Urinary bladder (tissue), 4 donors: ENCODE measurements at places on chromosomes 16 and 17. TPM values are rescaled to one million over a fixed set of nuclear protein-coding genes. Genes with fewer than 3 reads are reported as not detected.

Gene C17orf78
- polyA plus RNA-seq, result not detected

Gene MT1H
- polyA plus RNA-seq, result not detected

Gene TBC1D3G
- not detected for polyA plus RNA-seq

Gene RHBDL1
- polyA plus RNA-seq, result 1.3 TPM

GRCh38 chr16:81601008-81601428 is 156.4 kb downstream of the CMIP start:
- DNase-seq, result peak; percentile 73

DNA sequence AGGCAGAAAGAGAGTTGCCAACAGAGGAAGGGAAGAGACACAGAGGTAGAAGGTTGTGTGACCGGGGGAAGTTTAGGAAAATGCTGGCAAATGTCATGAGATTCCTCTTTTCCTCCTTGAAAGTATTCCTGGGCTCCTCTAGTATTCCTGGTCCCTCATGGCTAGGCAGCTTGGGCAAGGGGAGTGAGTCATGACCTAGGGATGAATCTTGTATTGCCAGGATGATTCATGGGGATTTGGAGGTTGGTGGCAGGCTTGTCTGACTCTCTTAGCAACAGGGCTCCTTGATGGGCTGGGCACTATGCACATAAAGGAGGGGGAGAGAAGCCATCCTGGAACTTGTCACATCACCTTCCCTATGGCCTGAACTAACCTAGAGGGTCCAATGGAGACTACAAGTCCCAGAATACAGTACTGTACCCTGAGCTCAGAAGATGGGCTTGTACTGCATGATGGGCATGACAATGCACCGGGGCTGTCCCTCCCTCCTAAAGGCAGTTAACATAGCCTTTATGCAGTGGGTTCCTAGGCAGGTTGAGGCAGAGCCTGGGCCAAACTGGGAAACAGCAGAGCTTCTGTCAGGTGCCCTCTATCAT is 2.1 kb upstream of the SEZ6 start:
- no peak for DNase-seq

DNA sequence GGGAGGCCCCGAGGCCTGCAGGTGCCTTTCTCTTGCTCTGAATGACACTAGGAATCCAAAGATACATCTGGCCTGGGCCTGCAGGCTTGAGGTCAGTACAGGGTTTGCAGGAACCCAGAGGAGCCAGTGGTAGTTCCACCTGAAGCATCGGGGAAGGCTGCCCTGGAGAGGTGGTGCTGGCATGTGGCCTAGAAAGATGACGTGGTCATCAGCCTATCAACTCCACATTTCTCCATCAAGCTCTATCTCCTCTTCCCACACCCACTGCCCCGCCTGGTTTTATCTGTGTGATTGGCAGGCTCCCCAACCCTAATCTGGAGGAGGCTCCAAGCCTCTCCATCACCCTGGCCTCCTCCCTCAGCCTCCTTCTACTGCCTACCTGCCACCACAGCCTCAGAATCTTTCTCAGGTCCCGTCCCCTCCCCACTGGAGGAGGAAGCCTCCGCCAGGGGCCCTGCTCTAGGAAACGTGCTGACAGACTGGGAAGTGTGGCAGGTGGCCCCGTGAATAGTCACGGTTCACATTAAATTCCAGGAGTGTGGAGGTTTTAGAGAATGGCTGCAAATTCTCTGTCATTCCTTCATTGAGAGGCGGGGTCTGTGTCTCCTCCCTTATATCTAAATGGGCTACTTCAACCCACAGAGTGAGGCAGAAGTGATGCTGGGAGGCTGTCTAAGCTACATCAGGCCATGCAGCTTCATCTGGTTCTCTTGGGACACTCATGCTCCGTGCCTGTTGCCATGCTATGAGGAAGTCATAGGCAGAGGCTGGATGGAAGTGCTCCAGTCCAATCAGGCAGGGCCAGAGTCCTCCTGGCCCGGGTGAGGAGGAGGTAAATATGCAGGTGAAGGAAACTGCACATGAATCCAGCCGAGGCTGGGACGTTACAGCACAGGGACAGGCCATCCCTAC is 11.4 kb upstream of the MAP2K3 start:
- no peak for DNase-seq

DNA sequence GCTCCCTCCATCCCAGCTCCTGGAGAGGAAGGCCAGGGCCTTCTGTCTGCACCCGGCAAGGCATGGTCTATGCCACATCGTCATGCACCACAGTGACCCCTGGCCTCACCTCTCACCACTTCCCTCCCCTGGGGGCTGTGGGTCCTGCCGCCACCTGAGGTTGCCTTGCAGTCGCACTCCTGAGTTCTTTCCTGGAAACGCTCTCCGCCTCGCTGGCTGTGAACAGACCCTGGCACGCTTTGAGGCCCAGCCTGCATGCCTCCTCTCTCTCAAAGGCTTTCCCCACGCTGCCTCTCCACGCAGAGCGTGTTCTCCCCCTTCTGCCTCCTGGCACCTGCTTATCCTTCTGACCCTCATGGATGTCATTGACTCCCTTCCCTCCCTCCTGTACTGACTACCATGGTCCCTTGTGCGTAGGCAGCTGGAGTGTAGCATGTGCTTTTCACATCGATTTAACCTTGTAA is 45.4 kb downstream of the SEC14L1 start:
- no peak for DNase-seq
